ENCODE measurements at places on chromosomes 7 and 10. TPM values are rescaled to one million over a fixed set of nuclear protein-coding genes. Genes with fewer than 3 reads are reported as not detected.

- DNase-seq, result peak; percentile 60
Measured at GRCh38 chr10:116521424-116522290, 24.1 kb upstream of the PNLIP start.

GRCh38 chr10:103638948-103639347 is 145.4 kb downstream of the NEURL1 start:
- no peak for DNase-seq

The SEMA3D gene
- 4.8 TPM for total RNA-seq

- no peak for DNase-seq
Measured at GRCh38 chr10:68334672-68335467, 2.1 kb upstream of the PBLD start.

The CPA2 gene
- not detected for total RNA-seq

DNA sequence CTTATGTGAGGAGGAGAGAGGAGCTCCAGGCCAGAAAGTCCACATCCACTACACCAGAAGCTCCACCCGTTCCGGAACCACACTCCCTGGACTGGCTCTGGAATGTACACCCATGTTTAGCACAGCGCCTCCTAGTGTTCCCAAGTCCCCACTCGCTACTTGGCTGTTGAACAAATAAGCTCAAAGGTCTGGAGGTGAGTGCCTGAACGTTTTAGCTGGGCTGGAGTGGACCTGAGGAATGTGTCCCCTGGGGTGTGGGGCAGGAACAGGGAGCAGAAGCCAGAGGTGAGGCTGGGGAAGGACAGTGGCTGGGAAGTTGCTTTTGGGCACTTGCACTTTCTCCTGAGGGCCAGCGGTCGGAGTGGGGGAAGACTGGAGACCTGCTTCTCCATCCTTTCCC is 164.1 kb upstream of the CDCA7L start:
- peak; percentile 48 for DNase-seq

The TUBB8 gene
- total RNA-seq, result not detected

GRCh38 chr7:157739650-157740049 is 402.8 kb downstream of the DNAJB6 start:
- no peak for DNase-seq

The SHTN1 gene
- total RNA-seq, result 9.0 TPM

The FRMD4A gene
- 7.1 TPM for total RNA-seq

The GPER1 gene
- 4.9 TPM for total RNA-seq
